Smooth muscle cell of the umbilical artery (primary cell): ENCODE measurements at places on chromosomes 1 and 21. TPM values are rescaled to one million over a fixed set of nuclear protein-coding genes. Genes with fewer than 3 reads are reported as not detected.

The CCDC27 gene
- total RNA-seq, result not detected in 2 replicates

The ELAVL4 gene
- total RNA-seq, result not detected in 2 replicates

The CYP4A22 gene
- total RNA-seq, result not detected in 2 replicates

The RIPK4 gene
- total RNA-seq, result under 0.01 and 0.28 TPM in 2 replicates

The VSIG8 gene
- 0.23 TPM in 1 of 2 replicates, not detected in the other for total RNA-seq

The RPS6KC1 gene
- 34.4 and 47.2 TPM in 2 replicates for total RNA-seq

The IL20 gene
- not detected in 2 replicates for total RNA-seq

The C4BPB gene
- total RNA-seq, result not detected in 2 replicates

The SPATA21 gene
- total RNA-seq, result not detected in 2 replicates

The DENND2C gene
- total RNA-seq, result 1.5 and 2.2 TPM in 2 replicates

The PGLYRP4 gene
- not detected in 2 replicates for total RNA-seq

The CAP1 gene
- total RNA-seq, result 509 and 828 TPM in 2 replicates

The S100A5 gene
- total RNA-seq, result not detected in 2 replicates

The SPATA6 gene
- total RNA-seq, result 2.6 and 3.9 TPM in 2 replicates

The ATP1A2 gene
- total RNA-seq, result under 0.01 TPM in 1 of 2 replicates, not detected in the other

The OR2T29 gene
- total RNA-seq, result not detected in 2 replicates

The PPM1J gene
- total RNA-seq, result 0.59 and 1.6 TPM in 2 replicates

The C1QB gene
- not detected in 2 replicates for total RNA-seq

The MCOLN3 gene
- total RNA-seq, result under 0.01 TPM in 1 of 2 replicates, not detected in the other

The IGSF21 gene
- total RNA-seq, result not detected in 2 replicates

The KCNJ9 gene
- not detected in 2 replicates for total RNA-seq
